Prostate gland (tissue), 2 donors: ENCODE measurements at places on chromosomes 2 and 18. TPM values are rescaled to one million over a fixed set of nuclear protein-coding genes. Genes with fewer than 3 reads are reported as not detected.

The TMEM247 gene
- 2.6 TPM for total RNA-seq

The KRCC1 gene
- 36.6 TPM for total RNA-seq

The NEMP2 gene
- total RNA-seq = 4.6 TPM

The STAT4 gene
- total RNA-seq = 0.41 TPM

The USP40 gene
- 50.2 TPM for total RNA-seq

The EGR4 gene
- total RNA-seq = 11.4 TPM

The CIDEA gene
- not detected for total RNA-seq

The E2F6 gene
- 14.2 TPM for total RNA-seq

The ATP6V1B1 gene
- 1.2 TPM for total RNA-seq

The CD207 gene
- total RNA-seq = 0.28 TPM
